Pons (tissue), 1 donor: ENCODE measurements at places on chromosomes 4 and X.

DNA sequence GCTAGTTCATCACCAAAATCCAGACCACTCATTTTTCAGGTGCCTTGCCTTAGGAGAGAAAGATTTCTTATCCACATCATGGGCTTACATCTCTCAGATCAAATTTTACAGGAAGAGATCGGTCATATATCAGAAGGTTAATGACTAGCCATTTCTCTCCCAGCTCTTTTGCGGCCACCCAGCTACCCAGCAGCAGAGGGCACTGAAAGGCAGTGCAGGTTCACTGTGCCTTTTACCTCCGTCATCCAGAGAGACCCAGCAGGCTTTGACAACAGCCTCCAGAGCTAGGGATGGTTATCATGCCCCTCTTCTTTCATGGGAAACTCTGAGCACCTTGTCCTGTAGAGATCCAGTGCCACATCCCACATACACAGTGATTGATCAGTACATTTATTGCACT is 384.8 kb downstream of the AFF2 start:
- DNase-seq: no peak

DNA sequence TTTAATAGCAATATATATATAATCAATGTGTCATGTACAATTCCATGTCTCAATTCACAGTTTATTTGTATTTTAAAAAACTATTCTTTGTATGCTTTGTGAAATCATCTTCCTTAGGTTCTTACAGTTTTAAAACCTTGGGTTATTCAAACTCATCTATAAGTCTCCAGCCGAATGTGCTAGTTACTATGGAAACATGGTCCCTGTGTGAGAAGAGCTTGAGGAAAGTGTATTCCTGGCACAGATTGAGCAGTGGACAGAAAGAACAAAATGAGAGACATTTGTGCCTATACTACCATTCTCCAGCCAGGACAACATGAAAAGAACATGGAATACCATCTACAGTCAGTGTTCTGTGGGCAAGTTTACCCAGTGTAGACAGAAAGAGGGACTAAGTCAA is 103.4 kb downstream of the EFHC2 start:
- no peak for DNase-seq

DNA sequence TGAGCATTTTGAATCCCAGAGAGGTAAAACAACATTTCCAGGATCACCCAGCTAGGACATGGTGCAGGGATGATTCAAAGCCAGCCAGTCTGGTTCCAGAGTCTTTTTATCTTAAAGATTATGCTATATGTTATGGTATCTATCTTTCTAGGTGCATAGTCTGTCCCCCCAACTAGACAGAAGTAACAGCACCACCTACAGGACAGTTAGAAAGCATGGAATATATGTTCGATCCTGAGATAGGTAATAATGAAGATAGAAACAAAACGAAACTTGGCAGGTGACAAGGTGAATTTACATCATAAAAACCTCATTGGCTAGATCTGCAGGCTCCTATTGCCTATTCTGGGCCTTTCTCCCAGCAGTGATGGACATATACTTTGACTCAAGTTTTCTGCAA is 723.2 kb downstream of the SMARCA1 start:
- DNase-seq: no peak

DNA sequence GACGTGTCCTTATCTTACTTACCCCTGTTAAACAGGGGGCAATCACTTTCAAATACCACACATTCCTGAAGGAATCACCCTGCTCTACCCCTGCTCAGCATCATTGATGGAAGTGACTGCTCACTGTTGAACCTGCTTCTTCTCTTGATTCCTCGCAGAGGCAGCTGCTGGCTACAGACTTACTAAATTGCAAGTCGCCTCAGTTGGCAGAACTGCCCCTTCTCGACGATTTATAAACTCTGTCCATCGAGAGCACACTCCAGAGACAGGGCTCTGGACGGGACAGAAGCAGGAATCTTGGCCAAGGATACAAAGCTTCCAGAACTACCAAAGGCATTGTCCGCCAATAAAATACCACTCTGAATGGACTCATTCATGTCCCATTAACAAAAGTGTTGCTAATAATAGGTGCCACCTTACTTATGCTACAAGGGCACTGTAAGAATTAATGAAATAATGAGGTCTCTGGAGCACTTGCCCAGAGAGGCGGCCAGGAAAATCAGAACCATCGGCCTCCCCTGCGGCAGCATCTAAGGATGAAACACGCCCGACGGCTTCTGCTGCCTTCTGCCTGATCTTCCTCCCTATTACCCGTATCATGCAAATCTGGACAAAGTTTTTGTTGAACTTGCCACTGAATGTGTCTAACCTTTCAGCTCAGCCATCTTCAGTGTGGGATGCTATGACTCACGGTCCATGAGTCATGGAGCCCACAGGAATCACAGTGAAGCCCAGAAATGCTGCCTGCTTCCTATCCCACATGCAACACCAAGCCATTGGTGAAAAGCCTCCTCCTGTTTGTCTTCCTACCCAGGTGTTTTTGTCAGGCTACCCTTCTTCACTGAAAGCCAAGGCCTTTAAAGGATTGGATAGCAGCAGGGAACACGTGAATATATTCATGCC is 164.9 kb downstream of the MAML3 start:
- DNase-seq: peak; percentile 69

GRCh38 chr4:74316397-74316796 is 8.1 kb downstream of the EPGN start:
- no peak for DNase-seq

DNA sequence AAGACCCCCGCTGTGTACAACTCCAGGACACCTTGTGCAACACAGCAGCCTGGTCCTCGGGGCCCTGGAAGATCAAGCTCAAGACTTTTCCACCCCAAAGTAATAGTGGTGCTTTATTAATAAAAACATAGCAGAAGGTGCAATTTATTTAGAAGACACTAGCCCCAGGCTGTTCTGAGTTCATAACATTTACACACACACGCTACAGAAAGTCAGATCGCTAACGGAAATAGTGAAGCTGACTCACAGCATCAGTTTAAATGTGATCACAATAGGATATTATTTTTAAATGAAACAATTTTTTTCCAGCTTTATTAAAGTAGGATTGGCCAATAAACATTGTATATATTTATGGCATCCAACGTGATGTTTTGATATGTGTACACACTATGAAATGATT is 141.0 kb downstream of the STK32B start:
- DNase-seq: no peak

- peak; percentile 5 for DNase-seq
These were observed 216.1 kb downstream of the STK32B start for GRCh38 chr4:5267408-5267807.

GRCh38 chrX:51776851-51777250 is 33.6 kb downstream of the GSPT2 start:
- DNase-seq: no peak

DNA sequence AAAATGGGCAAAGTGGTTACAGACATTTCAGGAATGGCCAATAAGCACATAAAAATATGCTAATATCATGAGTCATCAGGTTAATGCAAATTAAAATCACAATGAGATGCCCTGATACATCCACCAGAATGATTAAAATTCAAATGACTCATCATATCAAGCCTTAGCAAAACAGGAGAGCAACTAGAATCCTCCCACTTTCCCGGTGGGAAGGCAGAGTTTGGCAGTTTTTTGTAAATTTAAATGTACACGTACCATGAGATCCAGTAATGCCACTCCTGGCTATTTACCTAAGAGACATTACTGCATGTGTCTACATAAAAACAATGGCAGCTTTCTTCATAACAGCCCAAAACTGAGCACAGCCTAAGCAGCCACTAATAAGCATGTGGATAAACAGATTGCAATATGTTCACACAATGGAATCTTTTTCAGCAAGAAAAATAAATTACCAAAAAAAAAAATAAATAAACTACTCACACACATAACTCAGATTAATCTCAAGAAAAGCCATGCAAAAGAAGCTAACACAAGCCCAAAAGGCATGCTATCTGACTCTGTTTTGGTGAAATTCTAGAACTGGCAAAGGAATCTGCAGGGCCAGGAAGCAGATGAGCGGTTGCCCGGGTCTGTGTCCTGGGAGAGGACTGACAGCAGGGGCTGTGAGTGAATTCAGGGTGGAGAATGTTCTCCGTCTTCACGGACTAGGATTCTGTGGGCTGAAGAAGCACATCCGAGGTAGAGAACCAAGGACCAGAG is 48.8 kb downstream of the AFAP1 start:
- no peak for DNase-seq

DNA sequence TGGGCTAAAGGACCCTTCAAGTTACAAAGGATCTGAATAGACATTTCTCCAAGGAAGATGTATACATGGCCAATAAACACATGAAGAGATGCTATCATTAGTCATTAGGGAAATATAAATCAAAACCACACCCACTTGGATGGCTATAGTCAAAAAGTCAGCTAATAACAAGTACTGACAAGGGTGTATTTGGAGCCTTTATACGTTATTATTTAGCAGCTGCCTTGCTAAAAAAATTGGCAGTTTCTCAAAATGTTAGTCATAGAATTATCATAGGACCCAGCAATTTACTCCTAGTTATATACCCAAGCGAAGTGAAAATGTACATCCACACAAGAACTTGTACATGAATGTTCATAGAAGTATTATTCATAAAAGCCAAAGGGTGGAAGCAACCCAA is 112.7 kb upstream of the DUSP21 start:
- no peak for DNase-seq

DNA sequence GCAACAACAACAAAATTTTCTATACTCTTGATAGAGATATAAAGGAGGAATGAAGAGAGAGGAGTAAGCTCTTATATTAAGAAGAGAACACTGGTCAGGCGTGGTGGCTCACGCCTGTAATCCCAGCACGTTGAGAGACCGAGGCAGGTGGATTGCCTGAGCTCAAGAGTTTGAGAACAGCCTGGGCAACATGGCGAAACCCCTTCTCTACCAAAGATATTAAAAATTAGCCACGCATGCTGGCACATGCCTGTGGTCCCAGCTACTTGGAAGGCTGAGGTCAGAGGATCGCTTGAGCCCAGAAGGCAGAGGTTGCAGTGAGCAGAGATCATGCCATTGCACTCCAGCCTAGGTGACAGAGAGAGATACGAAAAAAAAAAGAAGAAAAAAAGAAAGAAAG is 102.4 kb downstream of the TEX11 start:
- DNase-seq: no peak

DNA sequence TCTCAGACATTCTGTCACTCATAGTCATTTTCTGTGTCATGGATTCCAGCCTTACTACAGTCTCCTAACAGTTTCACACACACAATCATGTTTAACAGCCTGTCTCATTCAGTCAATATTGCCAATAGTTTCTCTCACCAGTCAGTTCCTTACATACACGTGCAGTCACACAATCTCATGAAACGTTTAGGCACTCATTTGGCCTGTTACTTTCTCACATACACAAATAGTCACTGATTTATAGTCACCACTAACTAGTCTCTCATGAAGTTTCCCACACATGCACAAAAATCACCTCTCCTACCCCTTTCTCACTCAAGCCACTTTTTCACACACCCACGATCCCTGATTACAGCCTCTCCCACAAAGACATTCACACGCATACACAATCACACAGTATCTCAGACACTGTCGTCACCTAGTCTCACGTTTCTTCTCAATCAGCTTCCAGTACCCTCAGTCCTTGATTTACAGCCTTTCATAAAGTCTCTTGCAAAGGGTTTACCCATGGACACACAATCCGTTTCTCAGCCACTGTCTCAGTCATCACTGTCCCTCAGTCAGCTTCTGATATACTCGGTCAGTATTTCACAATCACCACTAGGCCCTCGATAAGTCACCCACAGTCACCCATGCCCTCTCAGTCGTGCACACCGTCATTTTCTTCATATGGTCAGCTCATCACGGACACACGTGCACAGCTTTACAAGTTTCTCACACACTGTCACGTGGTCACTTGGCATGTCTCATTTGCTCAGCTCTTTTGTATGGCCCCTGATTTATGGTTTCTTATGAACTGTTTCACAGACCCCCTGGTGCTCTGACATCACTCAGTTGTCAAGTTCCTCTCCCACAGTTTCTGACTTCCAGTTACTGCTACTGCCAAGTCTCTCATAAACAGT is 4.2 kb upstream of the CFP start:
- no peak for DNase-seq

DNA sequence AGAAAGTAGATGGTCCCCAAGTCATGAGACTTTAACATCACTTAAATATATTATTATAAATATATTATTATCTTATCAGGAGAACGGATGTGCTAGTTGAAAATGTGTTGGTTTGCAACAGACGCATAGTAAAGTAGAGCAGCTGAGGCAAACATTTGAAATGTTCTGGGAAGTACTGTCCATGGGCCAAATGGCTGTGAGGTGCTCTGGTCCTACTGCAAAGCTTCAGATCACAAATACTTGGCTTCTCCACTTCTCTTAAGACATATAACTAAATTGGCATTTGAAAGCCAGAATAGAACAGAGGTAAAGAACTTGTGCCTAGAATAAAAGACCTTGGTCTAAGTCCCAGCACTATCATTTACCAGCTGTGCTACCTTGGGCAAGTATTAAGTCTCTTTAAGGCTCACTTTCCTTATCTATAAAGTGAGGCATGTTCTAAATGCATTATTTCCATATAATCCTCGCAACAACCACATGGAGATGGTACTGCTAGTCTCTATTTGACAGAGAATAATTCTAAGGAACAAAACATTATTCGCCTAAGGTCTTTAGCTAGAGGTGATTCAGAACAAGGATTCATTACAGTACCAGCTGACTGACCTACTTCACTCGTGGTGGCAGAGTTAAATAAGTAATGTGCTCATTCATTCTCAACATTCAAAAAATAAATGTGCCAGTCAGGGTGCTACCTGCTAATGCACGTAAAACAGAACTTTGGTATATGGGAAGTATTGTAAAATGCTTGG is 297.1 kb downstream of the PPP3CA start:
- DNase-seq: no peak

GRCh38 chrX:43845776-43846175 is 36.5 kb downstream of the MAOB start:
- no peak for DNase-seq

- no peak for DNase-seq
These were observed 12.1 kb downstream of the PPP2R3B start for GRCh38 chrX:374596-374995.

DNA sequence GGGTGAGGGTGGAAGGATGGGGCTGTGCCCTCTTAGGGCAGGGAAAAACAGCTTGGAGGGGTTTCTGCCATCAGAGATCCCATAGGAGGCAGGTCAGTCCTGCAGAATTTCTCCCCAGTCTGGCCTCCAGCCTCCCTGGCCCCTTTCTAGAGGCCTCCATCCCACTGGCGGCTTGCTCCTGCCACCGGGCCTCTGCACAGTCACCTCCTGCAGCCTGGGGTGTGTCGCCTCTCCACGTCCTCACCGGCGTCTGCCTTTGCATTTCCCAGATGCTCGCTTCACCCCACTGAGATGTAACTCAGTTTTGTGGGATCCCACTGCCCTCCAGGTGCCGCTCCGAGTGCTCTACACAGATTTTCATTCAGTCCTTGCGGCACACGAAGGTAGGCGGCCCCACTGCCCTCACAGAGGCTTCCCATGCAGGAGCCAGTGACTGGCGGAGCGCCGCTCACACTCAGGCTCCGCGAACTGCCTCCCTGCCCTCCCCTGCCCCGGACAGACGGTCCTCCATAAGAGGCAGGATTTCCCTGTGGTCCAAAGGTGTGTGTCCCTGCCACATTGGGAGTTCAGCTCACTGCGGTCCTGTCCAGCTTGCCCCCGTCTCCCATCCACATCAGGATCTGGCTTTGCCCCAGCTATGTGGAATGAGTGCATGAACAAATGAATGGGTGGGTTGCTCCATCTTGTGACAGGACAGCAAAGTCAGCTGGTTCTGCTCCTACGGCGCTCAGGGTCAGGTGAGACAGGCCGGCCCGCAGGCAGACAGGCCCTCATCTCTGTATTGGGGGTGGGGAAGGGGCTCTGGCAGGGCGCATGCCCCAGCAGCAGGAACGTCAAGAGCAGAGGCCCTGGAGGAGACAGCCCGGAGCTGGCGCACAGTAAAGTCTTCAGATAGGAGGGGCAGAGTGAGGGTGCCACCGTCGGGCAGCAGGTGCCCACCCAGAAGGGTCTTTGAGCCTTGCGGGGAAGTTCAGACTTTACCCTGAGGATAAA is 2.7 kb upstream of the TMEM271 start:
- no peak for DNase-seq
